ENCODE measurements at places on chromosomes 11 and 22.

GRCh38 chr11:94730153-94730552 lies 38.0 kb upstream of the AMOTL1 start:
- DNase-seq = no peak

DNA sequence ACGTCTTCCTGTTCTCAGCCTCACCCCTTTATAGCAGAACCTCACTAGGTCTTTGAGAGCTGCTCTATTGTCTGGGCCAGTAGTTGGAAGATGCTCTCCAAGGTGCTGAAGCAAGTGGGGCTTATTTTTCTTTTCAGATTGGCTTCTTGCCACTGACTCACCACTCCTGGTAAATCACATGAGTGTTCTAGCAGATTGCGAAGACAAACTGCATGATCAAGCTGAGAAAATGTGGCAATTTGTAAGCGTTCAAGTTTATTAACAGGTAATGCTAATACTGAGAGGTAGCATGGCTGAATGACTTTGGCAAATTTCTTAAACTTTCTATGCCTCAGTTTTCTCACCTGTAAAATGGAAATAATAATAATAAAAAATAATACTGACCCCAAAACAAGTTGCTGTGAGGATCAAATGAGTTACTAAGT lies 59.2 kb downstream of the CACNG2 start:
- DNase-seq = no peak

DNA sequence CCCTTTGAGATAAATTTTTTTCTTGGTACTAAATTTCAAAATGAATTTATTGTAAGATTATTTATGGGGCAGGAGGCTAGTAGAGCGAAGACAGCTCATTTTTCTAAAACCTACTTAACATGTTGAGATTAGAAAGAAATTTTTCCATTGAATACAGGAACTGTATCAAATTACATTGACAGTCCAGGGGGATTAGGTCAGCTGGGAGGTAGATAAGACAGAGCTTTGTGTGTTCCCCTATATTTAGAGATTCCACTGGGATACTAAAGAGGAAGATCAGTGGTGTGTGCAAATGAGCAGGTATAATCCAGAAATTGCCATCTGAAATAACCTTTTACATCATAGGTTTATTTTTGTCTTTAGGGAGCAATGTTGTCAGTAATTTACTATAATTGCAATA lies 32.1 kb downstream of the ENDOD1 start:
- no peak for DNase-seq

- DNase-seq = no peak
Observed at GRCh38 chr22:47115518-47115890, 353.1 kb downstream of the TBC1D22A start.

- DNase-seq = peak; percentile 59
Observed at GRCh38 chr11:72413914-72414628, 20.3 kb downstream of the CLPB start.

DNA sequence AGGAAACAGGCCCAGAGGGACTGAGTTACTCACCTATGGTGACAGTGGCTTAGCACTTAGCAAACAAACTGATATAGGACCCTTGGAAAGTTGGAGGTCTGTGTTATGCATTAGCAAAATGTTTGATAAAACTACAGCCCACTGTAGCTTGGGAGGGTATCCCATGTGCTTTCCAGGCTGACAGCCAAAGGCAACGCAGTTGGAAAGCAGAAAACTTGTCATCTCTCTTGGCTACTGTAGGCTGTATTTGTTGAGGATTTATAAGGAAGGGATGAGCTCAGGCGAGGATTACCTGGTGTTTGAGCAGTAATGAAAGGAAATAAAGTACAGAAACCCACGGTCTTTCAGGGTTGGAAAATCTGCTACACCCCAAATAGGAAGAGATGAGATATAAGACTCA lies 23.8 kb downstream of the SDHAF2 start:
- no peak for DNase-seq

GRCh38 chr22:43260331-43261231 lies 73.6 kb upstream of the TTLL12 start:
- DNase-seq = no peak
